ENCODE measurements at places on chromosomes 5 and 9.

GRCh38 chr5:163552536-163552935, 47.1 kb downstream of the MAT2B start:
- no peak for DNase-seq

DNA sequence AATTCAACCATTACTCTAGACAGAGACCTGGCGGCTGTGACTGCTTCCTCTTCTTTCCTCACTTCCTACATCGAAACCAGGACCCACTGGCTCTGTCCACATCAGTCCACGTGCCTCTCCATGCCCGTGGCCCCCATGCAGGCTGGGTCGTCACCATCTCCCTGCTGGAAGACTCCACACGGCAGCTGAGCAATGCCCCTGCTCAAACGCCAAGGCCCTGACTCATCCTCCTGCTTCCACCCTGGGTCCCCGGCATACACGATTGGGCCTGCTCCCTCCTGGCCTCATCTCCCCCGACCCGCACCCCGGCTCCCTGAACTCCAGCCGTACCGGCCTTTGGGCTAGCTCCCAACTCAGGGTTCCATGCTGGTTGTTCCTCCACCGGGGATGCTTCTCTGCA, 67.2 kb upstream of the IER5L start:
- no peak for DNase-seq

- no peak for DNase-seq
These were observed 208.0 kb downstream of the PAPPA start for GRCh38 chr9:116361547-116361946.

DNA sequence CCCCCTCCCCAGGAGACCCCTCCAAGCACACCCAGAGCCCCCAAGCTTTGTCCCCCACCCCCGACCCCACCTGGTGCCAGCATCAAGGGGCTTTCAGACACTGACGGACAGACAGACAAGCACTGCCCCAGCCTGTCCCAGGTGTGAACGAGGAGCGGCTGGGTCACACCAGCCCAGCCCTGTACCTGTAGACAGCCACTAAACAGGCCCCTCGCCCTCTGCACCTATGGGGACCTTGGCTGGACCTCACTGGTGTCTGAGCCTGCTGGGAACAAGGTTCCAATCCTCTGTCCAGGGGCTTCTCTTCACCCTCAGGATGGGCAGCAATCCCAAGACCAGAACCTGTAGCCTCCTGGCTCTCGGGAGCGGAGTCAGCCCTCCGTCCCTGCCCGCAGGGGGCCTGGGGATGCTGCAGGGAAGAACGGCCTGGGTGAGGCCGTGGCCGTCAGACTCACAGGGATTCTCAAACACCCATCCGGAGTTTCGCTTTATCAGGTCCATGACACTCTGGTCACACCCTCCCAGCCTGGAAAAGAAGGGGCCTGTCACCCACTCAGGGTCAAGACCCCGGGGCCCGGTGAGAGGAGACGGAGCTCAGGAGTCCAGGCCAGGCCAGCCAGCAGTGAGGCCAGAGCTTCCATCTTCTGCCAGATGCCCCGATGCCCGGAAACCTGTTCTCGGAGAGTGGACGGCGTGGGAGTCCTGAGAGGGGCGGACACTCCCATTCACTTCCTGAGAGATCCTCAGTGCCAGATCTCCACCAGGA, 2.8 kb downstream of the LCN6 start:
- DNase-seq: no peak

DNA sequence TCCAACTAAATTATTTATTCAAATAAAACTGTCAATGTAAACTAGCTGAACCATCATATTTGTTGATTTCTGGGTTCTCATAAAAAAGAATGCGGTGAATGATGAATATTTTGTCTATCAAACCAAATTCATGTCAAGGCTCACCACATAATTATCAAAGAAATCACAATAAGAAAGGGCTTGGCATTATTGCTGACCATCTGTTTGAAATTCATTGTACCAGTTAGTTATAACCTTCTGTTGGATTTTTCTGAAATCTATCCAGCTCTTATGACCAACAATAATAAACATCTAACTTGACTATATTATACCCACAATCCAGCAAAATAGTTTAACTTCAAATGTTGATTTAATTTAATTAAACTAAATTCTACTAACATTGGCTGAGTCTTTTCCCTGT, 53.1 kb downstream of the GABRA1 start:
- no peak for DNase-seq

Data from DMS53 (cell line).